ENCODE measurements at places on chromosomes 1 and 21.
A peak's percentile ranks its signal among the peaks of the same experiment; 100 is the strongest.

- DNase-seq = no peak
These were observed 40.5 kb upstream of the SYT2 start for GRCh38 chr1:202750761-202751160.

DNA sequence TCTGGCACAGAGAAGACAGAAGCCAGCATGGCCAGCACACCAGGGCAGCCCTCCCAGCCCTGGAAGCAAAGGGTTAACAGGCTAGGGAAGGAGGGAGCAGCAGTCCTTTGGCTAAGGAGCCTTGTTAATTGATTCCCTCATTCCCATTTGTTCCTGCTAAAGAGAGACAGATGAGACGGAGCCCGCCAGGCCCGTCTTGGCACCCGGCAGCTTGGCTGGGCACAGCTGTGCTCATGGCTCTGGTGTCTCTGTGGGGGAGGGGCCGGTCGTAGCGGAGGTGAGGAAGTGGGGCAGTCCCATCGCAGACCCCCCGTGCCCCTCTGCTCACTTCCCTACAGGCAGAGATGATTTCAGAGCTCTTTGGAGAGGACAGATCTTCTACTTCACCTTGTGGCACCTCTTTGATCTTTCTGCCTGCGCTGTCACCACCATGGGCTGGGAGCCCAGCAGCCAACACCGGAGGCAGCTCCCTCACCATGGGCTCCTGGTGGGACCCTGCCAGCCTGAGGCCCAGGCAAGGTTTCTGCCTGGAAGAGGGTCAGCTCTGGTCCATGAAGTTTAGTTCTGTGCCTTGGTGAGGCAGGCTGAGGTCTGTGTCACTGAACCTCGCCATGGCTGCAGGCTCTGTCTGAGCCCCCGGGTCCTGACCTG is 38.0 kb downstream of the FOXO6 start:
- DNase-seq = peak; percentile 54

DNA sequence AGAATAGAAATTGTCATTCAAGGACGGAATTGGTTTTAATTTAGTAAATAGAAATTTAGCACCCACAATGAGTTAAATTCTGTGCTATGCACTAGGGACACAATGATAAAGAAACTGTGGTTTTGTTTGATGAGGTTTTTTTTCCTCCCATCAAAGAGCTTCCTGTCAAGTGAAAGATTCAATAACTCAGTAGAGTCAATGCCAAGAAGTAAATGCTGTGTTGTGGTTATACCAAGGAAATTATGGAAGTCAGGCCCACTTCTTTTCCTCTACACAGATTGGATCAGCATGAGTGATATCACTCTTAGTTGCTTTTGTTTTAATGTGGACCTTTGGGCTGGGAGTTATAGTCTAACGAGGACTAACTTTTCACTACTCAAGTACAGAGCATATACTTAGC is 1269.6 kb upstream of the ADGRL2 start:
- no peak for DNase-seq

- no peak for DNase-seq
These were observed 103.3 kb upstream of the DEPDC1 start for GRCh38 chr1:68600049-68600661.

- no peak for DNase-seq
These were observed 424.5 kb upstream of the DAB1 start for GRCh38 chr1:57848406-57848805.

GRCh38 chr21:44420416-44421205 is 34.7 kb upstream of the LRRC3 start:
- DNase-seq = no peak

DNA sequence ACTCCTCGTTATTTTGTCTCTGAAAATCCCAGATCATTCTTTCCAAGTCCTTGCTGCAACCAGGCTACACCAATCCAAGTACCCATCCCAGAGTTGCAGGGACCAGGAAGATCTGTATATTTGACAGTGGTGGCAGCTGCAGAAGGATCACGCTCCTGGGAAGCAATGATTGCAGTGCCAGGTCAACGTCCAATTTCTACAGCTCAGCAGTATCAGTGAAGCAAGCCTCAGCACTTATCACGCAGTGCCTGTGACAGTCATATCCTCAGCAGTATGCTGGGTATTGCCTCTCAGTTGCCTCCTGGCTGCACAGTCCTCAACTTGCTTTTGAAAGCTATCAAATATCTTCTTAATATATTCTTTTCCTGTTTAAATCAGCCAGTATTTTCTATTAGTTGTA is 66.7 kb downstream of the BARHL2 start:
- DNase-seq = no peak

GRCh38 chr1:107263291-107263915 is 122.6 kb downstream of the NTNG1 start:
- no peak for DNase-seq

DNA sequence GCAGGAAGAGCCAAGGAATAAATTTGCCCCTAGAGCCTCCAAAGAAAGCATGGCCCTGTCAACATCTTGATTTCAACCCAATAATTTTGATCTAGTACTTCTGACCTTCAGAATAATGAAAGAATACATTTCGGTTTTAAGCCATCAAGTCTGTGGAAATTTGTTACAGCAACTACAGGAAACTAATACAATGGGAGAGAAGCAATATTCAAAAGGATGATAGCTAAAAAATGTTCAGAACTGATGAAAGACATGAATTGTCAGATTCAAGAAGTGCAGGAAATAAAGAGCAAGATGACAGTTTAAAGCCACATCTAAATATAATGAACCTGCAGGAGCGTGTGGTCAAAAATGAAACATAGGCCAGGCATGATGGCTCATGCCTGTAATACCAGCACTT is 24.8 kb upstream of the IFFO2 start:
- no peak for DNase-seq

- no peak for DNase-seq
These were observed 137.0 kb upstream of the TMEM51 start for GRCh38 chr1:15016526-15016925.

DNA sequence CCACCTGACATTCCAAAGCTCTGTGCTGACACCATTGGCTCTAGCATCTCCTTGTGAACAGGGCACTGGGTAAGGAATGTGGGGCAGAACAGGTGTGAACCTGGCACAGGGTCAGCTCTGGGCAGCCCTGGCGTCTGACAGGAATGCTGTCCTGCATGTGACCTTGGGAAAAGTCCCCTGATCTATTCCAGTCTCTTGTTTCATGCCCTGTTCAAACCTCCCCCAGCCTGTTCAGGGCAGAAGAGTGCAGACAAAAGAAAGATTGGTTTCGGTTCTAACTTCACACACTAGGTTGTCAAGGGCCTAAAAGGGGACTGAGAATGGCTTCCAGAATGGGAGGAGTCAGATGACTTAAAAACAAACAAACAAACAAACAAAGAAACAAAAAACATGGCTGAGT is 27.6 kb upstream of the SDHB start:
- no peak for DNase-seq

GRCh38 chr1:206803221-206803730 is 31.0 kb upstream of the IL10 start:
- no peak for DNase-seq

GRCh38 chr1:167168424-167168823 is 52.3 kb upstream of the POU2F1 start:
- no peak for DNase-seq
